ENCODE measurements at places on chromosomes 4 and X.

DNA sequence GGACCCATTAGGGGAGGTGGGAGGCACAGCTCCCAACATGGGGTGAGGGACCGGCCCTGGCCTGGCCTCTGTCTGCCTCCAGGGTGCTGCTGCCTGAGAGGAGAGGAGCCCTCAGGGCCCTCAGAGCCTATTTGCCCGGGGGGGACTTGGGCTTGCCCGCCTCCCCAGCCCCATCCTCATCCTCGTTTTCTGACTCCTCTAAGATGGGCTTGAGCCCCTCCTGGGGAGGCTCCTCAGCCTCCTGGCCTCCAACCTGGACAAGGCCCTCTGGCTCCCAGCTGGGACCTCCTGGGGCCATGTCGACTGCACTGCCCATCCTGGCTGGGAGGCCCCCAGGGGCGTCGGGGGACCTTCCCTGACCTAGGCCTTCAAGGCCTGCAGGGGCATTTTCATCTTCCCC, 2.8 kb downstream of the PNMA6F start:
- DNase-seq = no peak

GRCh38 chr4:2356123-2357069, 62.0 kb downstream of the ZFYVE28 start:
- no peak for DNase-seq

DNA sequence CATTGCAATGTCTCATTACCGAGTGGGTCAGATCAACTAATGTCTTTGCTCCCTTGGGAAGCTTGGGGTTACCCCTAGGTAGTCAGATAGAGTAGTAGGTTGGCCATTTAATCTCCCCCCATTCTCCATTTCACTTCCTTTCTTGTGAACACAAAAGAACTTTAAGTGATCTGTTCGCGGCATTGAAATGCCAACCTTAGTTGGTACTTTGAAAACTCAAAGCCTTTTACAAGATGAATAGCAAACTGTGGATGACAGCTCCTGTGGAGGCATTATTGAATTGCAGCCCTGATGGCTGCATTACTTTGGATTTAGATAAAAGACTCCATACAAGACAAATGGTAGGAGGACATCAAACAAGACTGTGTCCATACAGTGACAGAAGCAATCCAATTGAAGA, 469.1 kb downstream of the GBA3 start:
- no peak for DNase-seq

DNA sequence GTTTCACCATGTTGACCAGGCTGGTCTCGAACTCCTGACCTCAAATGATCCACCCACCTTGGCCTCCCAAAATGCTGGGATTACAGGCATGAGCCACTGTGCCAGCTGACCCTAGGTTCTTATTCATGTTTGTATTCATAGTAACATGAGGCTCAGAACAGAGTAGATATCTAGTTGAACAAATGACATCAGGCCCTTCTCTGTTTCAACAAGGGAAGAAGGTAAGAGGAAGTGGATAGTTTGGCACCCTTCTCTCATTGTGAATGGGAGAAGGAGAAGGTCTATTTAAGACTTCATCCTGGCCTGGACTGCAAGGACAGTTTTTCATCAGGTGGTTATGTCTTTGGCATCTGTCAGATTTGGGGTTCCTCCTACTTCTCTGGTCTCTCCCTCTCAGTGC, 13.8 kb downstream of the GJB1 start:
- DNase-seq = no peak

DNA sequence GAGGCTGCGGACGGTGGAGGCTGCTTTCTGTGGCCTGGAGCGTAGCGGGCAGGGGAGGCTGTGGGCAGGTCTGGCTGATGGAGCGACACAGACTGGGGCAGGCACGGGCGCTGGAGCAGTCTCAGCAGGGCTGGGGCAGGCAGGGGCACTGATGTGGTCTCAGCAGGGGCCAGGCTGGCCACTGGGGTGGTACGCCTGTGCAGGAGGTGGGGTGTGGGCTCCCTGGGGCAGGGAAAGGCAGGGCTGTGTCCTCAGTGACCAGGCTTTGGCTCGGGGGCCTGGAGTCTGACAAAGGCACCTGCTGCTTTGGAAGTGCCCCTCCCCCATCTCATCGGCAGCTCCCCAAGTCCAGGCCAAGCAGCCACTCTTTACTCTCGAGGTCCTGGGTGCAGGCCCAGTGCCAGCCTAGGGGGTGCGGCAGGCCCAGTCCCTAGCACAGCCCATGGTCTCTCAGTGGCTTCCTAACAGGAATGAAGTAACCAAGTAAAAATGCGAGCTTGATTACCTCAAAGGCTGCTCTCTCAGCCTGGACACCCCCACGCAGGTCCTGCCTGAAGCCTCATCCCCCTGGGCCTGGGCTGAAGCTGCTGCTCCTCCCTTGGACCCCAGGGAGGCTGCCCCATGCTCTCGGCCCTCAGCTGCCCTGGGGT, 55.5 kb downstream of the ADRA2C start:
- DNase-seq = no peak

DNA sequence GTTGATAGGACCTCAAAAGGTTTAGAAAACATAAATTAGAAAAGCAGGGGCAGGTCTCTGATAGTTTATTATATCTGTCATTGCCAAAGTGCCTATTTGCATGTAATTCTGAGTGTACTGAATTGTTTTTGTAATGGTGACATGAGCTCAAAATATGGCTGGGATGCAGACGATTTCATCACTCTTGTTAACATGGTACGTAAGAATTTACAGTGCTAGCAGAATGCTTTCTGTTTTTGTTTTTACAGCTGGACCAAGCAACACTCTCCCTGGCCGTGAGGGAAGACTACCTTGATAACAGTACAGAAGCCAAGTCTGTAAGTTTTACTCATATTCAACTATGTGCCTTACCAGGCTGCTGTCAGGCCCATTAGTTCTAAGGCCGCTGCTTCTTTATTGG, 58.1 kb downstream of the PHEX start:
- DNase-seq = no peak

GRCh38 chr4:108742451-108743420, 20.1 kb downstream of the ETNPPL start:
- DNase-seq = no peak

- DNase-seq = no peak
These were observed 46.7 kb downstream of the ENPP6 start for GRCh38 chr4:184171011-184171410.

DNA sequence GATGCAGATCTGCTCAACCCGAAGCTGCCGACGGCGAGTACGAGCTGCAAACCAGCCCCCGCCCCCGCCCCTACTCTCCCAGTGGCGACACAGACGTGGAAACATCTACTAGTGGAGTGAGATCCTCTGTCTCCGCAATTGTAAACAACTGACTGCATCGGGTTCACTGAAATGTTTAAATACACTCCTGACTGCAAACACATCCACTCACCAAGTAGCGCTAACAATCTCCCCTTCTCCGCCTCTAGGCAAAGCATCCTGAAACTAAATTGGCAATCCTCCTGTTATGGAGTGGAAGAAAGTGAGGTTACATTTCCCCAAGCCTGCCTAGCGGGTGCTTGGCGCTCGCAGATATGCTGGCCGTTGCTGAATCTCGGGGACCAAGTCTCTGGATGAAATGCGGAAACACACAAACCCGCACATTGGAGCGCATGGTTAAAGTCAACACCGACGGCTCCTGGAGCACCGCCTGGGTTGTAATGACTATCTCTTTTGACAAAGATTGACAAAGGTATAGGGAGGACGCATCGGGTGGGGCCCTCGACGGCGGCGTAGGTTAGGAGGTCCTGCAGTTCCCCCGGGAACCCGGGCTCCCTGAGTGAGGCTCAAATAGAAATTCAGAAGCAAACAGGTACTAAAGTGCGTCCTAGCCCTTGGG, 117.0 kb upstream of the TEX13C start:
- DNase-seq = no peak

GRCh38 chr4:120009731-120010130, 56.9 kb downstream of the MAD2L1 start:
- no peak for DNase-seq

DNA sequence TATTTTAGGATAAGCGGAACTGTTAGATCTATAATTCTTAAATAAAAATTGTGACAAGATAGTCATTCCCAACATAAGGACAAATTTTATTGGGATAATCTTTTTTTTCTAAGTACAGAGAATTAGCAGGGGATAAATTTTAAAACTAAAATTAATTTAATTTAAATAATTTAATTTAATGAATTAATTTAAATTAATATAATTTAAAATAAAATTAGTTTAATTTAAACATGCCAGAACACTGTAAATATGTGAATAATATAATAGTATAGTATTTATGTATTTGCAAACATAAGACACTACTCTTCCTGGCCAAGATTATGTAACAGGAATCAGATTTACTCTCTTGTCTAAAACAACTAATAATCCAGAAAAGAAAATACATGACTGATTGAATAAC, 1055.9 kb downstream of the PDHA2 start:
- no peak for DNase-seq

All from effector CD8-positive, alpha-beta T cell (primary cell).